ENCODE measurements at places on chromosomes 1 and 21.

DNA sequence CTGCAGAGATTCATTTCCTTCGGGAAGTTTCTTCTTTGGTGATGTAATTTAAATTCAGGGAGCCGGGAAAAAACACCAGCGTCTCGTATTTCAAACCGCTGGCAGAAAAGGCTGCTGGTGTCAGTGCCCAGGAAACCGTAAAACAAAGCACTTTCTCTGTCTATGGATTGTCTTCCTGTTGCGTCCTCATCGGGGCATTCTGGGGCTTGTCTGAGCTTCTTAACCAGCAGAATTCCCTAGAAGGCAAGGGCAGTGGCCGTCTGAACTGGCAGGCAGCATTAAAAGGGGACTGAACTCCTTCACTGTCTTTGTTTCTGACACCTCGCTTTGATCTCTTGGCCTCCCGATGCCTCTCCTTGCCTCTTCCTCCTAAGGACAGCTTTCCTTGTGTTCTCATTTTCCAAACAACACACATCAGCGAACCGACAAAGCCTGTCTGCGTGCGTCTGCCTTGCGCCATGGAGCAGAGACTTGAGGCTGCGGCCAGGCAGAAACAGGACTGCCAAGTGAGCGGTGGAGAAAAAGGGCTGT, 391.6 kb upstream of the VAMP3 start:
- DNase-seq: peak; percentile 79

GRCh38 chr1:168949672-168950071, 156.8 kb upstream of the ATP1B1 start:
- DNase-seq: no peak

- no peak for DNase-seq
Observed at GRCh38 chr1:215643592-215644321, 76.7 kb downstream of the KCTD3 start.

DNA sequence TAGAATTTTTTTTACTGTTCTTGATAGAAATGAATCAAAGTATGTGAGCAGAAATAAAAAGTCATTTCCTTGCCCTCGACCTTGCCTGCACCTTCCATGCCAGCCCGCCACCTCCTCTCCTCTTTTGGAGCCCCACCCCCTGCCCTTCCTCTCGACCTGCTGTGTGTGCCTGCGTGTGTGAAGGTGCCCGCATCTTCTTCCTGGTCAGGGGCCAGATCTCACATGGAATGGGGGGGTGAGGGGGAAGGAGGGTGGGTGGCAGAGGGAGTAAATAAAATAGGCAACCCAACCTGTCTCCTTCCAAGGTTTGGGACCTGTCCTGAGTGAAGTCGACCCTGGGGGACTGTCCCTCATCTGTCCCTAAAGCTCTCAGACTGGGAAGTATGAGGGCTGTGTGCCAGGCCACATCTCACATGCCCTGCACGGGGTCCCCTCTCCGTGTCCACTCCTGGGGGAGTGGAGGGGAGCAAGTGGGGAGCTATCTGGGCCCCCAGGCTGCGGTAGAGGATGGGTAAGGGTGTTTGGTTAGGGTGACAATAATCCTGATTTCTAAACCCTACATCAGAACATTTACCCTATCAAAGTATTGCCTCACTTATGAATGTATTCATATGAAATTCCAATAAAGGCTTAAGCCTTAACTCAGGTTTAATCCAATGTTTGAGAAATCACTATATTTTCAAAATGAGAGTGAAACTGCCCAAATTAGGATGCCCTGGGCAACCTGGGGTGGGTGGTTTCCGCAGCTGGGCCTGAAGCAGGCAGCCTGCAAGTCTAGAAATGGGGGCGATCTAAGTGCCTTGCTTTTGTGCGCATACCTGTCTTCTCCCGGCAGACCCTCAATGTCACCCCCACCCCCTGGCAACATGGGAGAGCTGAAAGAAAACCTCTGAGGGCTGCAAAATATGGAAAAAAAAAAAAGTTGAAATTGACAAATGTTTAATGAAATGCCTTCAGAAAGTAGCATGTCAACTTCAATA, 15.4 kb downstream of the AMPD2 start:
- DNase-seq: no peak

DNA sequence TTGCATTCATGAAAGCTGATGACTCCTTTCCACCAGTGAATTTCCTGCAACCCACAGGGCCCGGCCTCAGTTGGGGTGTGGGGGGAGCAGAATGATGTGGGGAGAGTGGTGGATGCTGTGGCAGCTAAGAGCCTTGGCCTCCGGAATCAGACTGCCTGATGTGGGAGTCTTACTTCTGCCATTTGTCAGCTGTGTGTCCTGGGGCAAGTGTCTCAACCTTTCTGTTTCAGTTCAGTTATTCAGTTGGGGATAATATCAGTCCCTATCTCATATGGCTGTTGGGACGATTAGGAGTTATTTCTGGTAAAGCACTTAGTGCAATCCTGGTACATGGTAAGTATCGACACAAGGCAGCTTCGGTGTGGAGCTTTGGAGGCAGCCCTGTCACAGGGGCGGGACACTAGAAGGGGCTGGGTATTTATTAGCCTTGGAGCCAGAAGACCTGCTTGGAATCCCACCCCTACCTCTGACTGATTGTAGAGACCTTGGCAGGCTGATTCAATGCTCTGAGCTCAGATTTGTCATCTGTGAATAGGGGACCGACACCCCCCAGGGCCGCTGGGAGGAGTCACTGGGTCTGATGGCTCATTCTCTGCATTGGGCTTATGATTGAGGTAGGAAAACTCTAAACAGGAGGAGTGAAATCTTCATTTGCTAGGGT, 19.6 kb downstream of the ARHGEF10L start:
- no peak for DNase-seq

Measured in ELF-1 (cell line).